Naive thymus-derived CD8-positive, alpha-beta T cell (primary cell): ENCODE measurements at places on chromosomes 4 and X.

DNA sequence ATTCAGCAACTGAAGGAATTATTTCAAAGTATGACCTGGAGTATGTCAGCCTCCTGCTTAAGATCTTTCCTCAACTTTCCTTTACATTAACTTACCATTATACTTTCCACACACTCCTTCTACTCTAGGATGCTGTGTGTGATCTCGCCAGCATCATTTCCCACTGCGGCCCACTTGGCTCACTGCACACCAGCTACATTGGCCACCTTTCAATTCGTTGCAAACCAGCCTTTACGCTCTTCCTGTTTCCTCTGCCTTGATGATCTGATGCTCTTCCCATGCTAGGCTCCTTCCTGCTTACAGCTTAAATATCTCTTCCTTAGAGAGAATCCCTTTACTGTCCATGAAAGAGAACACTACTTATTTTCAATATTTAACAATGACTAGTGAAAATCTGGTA, 95.1 kb downstream of the GPM6A start:
- no peak for DNase-seq

DNA sequence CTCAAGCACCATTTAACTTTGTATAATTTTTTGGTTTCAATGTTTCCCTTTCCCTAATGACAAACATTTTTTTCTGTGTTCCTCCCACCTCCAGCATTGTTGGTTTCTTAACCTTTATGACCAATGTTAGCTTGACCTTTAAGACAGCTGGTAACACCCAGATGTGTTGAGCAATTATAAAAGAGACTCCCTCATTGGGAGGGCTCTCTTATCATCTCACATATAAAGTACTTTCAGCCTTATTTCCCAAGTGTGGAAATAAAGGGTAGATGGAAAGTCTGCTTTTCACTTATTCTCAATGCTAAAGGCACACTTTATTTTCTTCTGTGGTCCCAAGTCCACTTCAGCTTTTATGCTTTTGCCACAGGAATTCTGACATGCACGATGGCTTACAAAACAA, 1420.4 kb downstream of the RAPGEF2 start:
- DNase-seq, result no peak

DNA sequence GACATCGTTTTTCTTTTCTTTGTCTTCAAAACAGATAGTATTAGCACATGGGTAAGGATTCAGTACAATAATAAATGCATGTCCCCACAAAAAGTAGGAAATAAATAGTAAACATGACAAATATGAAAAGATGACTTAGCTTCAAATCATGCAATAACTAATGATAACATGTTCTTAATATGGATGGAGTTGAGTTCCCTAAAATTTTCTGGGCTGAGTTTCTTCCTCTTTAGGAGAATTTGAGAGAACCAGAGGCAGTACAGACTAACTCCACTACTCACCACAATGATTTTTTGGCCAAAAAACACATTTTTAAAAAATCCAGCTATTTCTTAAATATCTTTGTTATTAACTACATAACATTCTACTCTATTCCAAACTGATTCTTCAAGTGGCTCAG, 432.3 kb upstream of the HS3ST1 start:
- no peak for DNase-seq

DNA sequence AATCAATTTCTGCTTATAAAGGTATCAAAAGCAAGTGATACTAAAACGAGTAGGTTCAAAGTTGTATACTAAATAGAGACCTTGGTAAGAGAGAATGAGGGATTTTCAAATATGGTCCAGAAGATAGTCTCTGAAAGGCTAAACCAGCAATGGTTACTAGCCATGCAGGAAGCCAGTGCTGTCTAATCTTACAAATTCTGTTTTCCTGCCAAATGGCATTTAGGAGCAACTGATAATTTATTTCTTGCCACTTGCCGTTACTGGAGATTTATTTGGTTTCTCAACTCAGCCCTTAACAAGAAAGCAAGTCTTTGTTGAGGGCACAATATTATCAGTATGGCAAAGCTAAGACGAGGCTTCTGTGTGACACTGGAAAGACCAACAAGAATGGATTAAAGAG, 47.2 kb downstream of the MAP7D3 start:
- no peak for DNase-seq

- DNase-seq, result peak; percentile 4
Measured at GRCh38 chr4:38128478-38129459, 168.6 kb downstream of the PTTG2 start.

GRCh38 chr4:109826719-109827118, 1.1 kb upstream of the RRH start:
- peak; percentile 26 for DNase-seq

DNA sequence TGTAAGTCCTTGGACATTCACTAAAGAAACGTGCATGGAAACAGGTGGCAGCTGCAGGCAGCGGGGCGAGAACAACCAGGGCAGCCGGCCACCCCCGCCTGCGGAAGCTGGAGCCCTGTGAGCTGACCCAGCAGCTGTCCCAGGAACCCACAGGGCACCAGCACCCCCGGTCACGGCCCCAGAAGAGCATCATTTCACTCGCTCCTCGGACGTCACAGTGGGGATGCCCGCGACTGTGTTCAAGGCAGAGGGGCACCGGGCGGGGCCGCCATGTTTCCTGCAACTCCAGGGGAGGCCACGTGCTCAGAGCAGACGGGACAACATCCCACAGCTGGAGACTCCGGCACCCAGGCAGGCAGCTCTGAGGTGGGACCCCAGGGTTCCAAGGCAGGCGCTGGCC, 45.0 kb upstream of the CPLX1 start:
- DNase-seq, result no peak

GRCh38 chr4:73978886-73979285, 2.9 kb downstream of the PF4 start:
- DNase-seq, result no peak

- no peak for DNase-seq
Measured at GRCh38 chrX:39542316-39542715, 555.4 kb downstream of the BCOR start.

DNA sequence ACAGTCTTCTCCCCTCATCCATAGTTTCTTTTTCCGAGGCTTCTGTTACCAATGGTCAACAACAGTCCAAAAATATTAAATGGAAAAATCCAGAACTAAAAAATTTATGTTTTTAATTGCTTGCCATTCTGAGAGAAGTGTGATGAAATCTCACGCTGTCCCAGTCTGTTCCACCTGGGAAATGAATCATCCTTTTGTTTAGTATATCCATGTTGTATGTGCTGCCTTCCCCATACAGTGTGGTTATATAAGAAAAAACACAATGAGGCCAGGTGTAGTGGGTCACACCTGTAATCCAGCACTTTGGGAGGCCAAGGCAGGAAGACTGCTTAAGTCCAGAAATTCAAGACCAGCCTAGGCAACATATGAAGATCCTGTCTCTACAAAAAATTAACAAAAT, 161.6 kb downstream of the CHIC2 start:
- no peak for DNase-seq

DNA sequence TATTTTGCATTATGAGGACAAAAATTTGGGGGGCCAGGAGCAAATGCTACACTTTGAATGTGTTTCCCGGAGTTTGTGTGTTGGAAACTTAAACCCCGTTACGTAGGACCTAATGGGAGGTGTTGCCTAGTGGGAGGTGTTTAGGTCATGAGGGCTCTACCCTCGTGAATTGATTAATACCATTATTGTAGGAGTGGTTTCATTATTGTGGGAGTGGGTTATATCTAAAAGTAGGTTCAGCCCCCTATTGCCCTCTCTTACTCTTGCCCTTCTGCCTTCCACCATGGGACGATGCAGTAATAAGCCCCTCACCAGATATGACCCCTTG, 15.5 kb downstream of the UBA6 start:
- no peak for DNase-seq

DNA sequence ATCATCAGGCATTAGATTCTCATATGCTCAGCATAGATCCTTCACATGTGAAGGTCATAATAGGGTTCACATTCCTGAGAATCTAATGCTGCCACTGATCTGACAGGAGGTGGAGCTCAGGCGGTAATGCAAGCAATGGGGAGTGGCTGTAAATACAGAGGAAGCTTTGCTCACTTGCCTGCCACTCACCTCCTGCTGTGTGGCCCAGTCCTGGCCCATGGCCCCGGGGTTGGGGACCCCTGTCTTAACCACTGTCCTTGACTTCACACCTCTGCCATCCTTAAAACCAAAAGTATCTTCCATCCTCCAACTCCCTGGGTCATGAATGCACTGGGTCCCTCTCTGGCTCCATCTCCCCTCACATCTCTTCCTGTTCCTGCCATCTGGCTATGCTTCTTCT, 129.1 kb downstream of the HMX1 start:
- DNase-seq, result no peak

DNA sequence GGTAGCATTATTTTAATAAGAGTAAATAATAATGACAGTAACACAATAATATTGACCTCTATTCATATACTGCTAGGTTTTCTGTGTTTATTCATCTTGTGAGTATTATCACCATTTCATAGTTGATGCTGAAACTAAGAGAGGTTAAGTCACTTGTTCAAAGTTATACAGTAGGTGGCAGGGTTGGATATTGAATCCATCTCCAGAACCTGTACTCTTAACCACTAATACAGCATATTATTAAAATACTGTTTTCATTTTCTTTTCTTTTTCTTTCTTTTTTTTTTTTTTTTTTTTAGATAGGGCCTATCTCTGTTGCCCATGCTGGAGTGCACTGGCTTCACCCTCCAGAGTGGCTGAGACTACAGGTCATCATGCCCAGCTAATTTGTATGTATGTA, 7.1 kb upstream of the ELF2 start:
- DNase-seq, result no peak

DNA sequence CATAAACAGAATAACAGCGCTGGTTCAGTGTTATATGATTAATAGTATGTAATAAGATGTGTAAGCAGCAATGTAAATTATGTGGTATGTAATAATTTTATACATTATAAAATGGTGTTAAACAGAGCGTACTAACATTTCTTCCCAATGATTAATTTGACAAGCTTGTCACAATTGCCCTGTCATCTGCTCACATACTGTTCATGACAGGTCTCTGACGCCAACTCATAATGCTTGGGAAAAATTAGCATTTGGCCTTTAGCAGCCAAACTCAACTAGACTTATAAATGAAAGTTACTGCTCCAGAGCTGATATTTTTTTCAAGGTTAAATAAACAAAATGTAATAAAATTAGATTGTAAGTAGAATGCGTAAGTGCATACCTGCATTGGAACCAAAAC, 246.8 kb downstream of the TRAM1L1 start:
- DNase-seq, result no peak
